ENCODE measurements at places on chromosomes 16 and 17. TPM values are rescaled to one million over a fixed set of nuclear protein-coding genes. Genes with fewer than 3 reads are reported as not detected.

DNA sequence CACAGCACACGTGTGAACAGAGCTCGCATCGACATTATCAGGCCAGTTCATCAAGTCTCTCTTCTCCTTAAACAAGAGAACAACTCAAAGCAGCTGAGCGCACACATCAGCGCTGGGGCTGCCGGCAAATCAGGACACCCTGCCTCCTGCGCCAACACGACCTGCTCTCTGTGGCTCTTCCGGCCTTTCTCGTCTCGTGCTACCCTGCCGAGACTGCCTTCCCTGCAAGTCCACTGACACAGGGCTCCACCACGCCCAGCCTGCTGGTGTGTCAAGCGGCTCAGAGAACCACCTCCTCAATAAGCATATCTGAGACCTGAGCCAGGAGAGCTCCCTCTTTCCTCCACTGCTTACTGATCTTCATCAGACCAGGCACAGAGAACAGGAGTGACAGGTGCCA, 96.9 kb downstream of the ZNF778 start:
- DNase-seq = no peak

- peak; percentile 74 for DNase-seq
Observed at GRCh38 chr16:66569827-66570405, 3.7 kb downstream of the CMTM1 start.

- DNase-seq = no peak
Observed at GRCh38 chr16:46709469-46710005, 20.1 kb downstream of the ORC6 start.

DNA sequence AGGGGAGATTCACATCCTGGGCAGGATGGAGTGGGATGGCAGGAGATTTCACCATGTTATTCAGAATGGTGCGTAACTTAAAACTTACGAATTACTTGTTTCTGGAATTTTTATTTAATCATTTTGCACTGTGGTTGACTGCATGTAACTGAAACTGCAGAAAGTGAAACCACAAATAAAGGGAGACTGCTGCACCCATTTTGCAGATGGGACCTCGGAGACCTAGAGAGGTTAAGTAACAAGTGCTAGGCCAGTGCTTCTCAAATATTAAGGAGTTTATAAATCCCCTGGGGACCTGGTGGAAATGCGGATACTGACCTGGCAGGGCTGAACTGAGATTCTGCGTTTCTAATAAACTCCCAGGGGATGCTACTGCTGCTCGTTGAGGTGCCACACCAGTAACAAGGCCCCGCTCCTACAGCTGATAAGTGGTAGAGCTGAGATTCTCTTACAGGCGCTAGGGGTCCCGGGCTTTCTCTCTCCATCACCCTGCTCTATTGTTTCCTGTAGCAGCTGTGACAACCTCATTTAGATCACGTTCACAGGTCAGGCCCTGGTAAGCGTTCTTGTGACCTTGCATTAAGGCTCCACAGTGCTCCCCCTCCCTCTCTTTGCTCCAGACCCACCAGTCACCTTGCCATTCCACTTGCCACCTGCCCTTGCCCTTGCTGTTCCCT, 167.1 kb upstream of the CDH13 start:
- DNase-seq = no peak

GRCh38 chr16:56866955-56867830, 2.2 kb downstream of the SLC12A3 start:
- DNase-seq = peak; percentile 72

GRCh38 chr16:17271687-17272086, 199.1 kb downstream of the XYLT1 start:
- DNase-seq = no peak

DNA sequence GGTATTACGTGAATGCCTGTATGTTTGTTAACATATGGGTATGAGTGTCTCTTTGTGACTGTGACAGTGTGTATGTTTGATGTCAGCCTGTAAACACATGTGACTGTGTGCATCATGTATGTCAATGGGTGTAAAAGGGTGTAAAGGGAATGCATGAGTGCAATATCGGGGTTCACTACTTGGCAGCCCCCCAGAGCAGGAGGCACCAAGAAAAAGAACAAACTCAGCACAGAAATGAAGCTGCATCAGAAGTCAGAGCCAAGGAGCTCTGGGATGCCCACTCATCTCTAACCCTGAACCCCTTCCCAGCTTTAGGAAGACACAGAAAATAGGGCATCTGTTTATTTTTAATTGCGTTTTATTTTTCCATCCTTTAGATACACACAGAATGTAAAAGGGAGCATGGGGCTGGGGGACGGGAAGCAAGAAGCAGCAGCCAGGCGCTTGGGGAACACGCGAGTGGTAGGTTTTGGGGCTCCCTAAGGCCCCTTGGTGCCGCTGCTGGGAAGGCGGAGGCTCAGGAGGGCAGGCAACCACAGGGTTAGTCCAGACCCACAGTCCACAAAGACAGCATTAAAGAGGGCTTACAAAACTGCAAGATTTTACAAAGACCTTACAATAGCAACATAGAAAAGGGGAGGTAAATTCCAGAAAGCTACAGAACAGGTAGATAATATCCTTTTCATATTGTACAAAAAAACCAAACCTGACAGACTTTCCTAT, 2.3 kb upstream of the HOXB6 start:
- no peak for DNase-seq

GRCh38 chr16:13391337-13391736, 489.9 kb downstream of the SHISA9 start:
- DNase-seq = no peak

GRCh38 chr17:56610321-56610720, 16.8 kb downstream of the NOG start:
- no peak for DNase-seq

GRCh38 chr16:49617016-49617629, 238.8 kb downstream of the ZNF423 start:
- no peak for DNase-seq

DNA sequence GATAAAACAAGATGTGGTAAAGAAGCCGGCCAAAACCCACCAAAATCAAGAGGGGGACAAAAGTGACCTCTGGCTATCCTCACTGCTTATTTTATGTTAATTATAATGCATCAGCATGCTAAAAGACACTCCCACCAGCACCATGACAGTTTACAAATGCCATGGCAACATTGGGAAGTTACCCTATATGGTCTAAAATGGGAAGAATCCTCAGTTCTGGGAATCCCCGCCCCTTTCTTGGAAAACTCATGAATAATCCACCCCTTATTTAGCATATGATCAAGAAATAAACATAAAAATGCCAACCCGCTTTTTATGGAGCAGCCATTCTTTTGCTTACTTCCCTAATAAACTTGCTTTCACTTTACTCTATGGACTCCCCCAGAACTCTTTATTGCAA, 25.6 kb downstream of the CMTR2 start:
- no peak for DNase-seq

DNA sequence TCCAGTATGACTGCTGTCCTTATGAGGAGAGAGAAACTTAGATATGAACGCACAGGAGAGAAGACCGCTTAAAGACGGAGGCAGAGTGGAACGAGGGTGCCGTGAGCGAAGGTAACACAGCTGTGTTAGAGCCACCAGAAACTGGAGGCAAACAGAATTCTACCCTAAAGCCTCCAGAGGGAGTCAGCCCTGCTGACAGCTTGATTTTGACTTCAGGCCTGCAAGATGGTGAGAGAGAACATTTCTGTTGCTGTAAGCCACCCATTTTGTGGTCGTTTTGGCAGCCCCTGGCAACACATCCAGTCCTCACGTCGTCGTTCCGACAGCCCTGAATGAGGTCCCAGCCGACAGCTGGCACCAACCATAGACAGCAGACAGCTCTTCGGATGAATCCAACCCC, 2.8 kb upstream of the SPATA2L start:
- no peak for DNase-seq

GRCh38 chr16:30060346-30060745, 5.2 kb upstream of the ALDOA start:
- no peak for DNase-seq

The LPO gene
- not detected for total RNA-seq

The RCVRN gene
- not detected for total RNA-seq

The FBXO39 gene
- not detected for total RNA-seq

The TOM1L2 gene
- 15.3 TPM for total RNA-seq

The HOXB4 gene
- 2.1 TPM for total RNA-seq
